ENCODE measurements at places on chromosomes 5 and 9. TPM values are rescaled to one million over a fixed set of nuclear protein-coding genes. Genes with fewer than 3 reads are reported as not detected.

PAPPA gene
- 6.0 TPM for total RNA-seq

- H3K27ac ChIP-seq = no peak overlapping the region
- H3K27me3 ChIP-seq = no peaks in the 10 kb centered on the region
- no peaks in the 10 kb centered on the region for H3K36me3 ChIP-seq
- H3K4me1 ChIP-seq = no peaks in the 10 kb centered on the region
- H3K4me3 ChIP-seq = no peak overlapping the region
- DNase-seq = no peak
These were observed 79.3 kb upstream of the SPEF2 start for GRCh38 chr5:35538198-35538931.

- no peak overlapping the region for H3K4me3 ChIP-seq
- DNase-seq = no peak
- no peaks in the 10 kb centered on the region for H3K4me1 ChIP-seq
- no peaks in the 10 kb centered on the region for H3K27me3 ChIP-seq
These were observed 56.0 kb upstream of the ASTN2 start for GRCh38 chr9:117470902-117471301.

F12 gene
- not detected for total RNA-seq

DNA sequence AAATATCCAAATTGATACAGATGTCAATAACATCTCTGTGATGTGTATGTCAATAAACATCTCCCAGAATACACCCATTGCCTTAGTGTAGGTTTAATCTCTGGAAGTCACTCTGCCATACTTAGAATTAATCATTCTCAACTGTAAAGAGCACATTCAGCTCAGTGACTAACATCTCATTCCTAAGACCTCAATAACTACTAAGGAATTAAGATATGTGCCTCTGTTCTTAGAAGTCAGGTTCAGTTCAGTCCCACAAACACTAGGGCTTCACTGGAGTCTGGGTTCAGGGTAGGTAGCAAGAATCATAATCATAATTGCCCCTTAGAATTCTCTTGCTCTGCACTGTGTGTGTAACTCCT is 31.7 kb downstream of the UGCG start:
- no peak overlapping the region for H3K27ac ChIP-seq
- peaks cover 29% of the 10 kb centered on the region for H3K36me3 ChIP-seq
- no peak overlapping the region for H3K4me3 ChIP-seq
- no peaks in the 10 kb centered on the region for H3K27me3 ChIP-seq
- no peak for DNase-seq
